Stimulated activated CD8-positive, alpha-beta memory T cell treated with anti-CD3 and anti-CD28 coated beads, Interleukin-7, amount 100 ng/mL, for 1 hour (primary cell): ENCODE measurements at places on chromosomes 2 and 18.

GRCh38 chr2:189069855-189070619 lies 95.9 kb downstream of the COL3A1 start:
- DNase-seq, result no peak

DNA sequence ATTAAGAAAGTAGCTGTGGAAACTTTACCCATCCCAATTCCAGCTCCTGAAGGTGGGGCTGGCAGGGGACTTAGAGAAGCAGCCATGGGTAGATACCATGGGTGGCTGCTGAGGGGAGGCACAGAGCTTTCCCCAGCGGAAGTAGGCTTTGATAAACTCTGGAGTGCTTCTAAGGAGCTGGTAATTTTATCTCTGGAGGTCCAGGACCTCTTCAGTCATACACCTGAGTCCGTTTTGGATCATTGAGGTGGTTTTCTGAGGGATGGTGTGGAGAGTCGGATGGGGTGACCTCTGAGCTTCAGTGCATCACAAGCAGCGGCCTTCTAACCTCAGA lies 36.7 kb upstream of the BMP10 start:
- no peak for DNase-seq

GRCh38 chr2:205708231-205708631 lies 25.9 kb downstream of the NRP2 start:
- no peak for DNase-seq

GRCh38 chr2:240974771-240975572 lies 23.4 kb upstream of the SNED1 start:
- DNase-seq, result no peak

- no peak for DNase-seq
Observed at GRCh38 chr18:12393510-12393909, 14.2 kb upstream of the PRELID3A start.

GRCh38 chr2:85096616-85097015 lies 36.6 kb upstream of the TCF7L1 start:
- no peak for DNase-seq

- DNase-seq, result no peak
Observed at GRCh38 chr2:88735853-88736252, 44.4 kb downstream of the RPIA start.

- no peak for DNase-seq
Observed at GRCh38 chr18:73670524-73670923, 477.1 kb downstream of the FBXO15 start.

GRCh38 chr2:108593547-108594098 lies 59.4 kb downstream of the LIMS1 start:
- no peak for DNase-seq

DNA sequence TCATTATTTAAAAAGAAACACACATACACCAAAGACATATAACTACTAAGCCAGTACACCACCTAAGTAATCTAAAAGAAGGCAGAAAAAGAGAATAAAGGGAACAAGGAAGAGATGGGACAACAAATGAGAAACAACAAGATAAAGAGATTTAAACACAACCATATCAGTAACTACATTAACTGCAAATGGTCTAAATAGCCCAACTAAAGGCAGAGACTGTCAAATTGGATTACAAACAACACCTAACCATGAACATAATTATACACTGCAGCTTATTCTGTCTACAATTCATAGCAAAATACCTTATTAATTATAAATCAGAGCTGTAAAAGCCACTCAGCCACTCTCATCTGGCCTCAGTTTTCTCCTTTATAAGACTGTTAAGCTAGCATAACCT lies 15.0 kb downstream of the PPP4R1 start:
- DNase-seq, result no peak

DNA sequence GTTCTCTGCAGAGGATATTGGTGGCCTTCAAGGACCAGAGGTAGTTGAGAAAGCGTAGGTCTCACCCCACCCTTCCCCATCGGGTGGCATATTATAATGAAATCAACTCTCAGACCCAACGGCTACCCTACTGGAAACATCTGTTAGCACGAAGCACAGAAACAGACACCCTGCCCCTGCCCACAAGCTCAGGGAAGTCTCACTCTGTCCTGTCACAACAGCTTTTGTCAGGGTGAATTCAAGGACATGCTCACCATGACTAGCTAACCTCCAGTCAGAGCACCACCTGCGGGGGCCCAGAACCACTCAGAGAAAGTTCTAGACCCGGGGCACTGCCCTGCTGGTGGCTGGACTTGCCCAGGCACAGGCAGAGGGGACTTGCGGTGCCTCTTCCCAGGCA lies 3.5 kb upstream of the B3GNT7 start:
- DNase-seq, result no peak

- DNase-seq, result no peak
Observed at GRCh38 chr2:115746151-115746550, 1303.7 kb downstream of the DPP10 start.

GRCh38 chr2:233746475-233747282 lies 13.4 kb upstream of the UGT1A1 start:
- DNase-seq, result no peak

GRCh38 chr18:59509481-59510442 lies 150.7 kb upstream of the LMAN1 start:
- no peak for DNase-seq

DNA sequence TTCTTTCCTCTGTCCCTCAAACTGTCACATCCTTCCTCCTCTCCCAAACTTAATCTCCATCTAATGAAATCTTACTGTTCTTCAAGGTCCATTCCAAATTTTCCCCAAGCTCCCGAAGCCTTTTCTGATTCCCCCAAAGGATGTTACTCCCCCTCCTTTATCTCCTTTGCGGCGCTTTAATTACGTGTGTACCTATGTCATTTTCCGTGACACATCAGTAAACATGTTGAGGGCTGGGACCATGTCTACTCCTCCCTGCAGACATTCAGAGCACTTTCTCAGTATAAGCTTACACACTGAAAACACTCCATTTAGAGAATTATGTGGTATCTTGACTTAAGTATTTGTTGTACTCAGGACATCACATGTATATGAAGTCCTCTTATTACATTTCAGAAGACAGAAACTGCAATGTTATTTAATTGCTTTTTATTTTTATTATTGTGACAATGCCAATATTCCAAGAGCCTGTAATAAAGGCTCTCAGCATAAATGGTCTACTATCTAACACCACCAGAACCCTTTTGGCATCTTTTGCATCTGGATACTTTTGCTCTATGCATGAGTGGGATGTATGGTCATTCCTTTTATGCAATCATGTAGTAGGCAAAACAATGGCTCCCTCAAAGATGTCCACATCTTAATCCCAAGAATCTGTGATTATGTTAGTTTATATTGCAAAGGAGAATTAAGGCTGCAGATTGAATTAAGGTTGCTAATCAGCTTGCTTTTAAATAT lies 1.8 kb downstream of the NMI start:
- DNase-seq, result no peak

DNA sequence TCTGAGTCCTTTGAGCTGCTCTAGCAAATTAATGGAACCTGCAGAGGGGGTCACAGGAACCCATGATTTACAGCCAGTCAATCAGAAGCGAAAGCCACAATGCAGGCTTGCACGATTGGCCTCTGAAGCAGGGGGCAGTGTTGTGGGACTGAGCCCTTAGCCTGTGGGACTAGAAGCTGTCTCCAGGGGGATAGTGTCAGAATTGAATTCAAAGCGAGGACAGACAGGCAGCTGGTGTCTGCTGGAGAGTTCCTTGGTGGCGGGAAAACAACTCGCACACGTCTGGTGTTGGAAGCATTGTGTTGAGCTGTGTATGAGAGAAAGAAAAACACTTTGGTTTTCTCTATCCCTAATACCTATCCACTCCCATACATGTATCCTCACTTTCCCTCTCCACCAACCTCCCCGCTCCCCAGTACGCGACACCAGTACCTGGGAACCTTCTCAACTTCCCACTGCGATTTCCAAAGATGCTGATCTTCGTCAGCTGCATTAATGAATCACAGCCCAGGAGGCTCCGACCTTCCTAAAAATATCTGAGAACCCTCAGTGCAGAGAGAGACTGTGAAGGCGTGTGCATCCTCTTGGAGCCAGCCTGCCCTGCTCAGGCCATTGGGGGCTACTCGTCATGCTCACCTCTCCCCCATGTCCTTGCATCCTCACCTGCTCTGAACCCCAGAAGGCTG lies 88.2 kb downstream of the HS1BP3 start:
- no peak for DNase-seq

DNA sequence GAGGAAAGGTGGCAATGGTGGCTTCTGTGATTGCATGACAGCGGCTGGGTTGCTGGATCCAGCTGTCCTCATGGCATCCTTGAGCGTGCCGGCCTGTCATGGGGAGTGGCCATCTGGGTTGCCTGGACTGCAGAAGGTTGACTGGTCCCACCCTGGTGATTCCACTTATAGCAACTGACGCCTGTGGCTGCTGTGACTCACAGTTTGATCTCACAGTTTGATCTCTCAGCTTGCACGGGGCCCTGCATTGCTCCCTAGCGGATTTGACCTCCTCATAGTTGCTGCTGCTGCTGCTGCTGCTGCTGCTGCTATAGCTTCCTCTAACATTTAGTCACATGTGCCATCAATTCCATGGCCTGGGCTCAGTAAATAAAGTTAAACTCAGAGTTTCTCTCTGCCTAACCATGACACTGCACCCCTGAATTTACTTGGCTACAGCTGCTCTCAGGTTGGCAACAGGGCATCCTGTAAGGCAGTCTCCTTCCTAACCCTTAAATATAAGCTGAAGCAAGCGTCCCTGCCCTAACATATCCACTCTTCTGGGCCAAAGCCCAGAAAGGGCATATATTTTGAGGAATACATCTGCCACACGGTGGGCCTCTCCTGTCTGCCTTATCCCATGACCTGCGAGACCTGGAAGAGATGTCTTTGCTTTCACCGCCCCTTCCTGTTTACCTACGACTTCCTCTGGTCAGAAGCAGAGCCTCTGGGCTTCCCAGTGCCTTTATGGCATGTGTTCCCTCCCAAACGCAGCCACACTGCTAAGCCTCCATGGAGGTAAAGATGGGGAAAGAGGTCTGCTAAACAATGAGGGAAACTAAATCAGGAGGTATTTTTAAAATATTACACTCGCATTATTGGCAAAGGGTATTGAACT lies 37.8 kb upstream of the CCDC150 start:
- DNase-seq, result no peak

GRCh38 chr18:11728249-11728648 lies 39.2 kb downstream of the GNAL start:
- DNase-seq, result no peak

DNA sequence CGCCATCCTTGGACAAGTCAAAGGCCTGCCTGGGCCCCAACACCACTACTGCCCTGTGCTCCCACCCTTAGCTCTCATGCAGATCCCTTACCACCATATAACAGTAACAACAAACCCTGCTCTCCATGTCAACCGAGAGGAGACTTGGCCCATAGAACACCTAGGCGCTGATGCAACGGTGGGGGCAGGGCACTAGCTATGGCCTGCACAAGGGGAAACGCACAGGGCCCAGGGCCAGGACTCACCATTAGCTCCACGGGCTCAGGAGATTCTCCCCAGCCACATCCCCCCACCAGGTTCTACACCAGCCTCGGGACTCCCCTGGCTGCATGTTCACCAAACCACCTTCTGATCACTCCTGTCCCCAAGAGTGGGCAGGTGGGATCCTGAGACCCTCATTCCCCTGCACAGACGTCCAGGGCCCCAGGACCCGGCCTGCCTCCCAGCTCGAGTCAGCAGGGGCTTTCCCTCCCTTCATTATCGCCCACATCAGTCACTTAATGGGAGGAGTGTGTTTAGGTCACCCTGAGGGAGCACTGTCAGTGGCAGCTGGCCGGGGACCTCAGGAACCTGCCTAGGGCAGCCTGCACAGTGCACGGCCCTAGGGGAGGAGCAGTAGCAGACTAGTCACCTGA lies 29.3 kb downstream of the ANKMY1 start:
- no peak for DNase-seq

- no peak for DNase-seq
Observed at GRCh38 chr18:69795791-69796190, 151.9 kb downstream of the CD226 start.

- no peak for DNase-seq
Observed at GRCh38 chr18:28584731-28585130, 407.8 kb upstream of the CDH2 start.

GRCh38 chr2:98460573-98461497 lies 16.2 kb downstream of the INPP4A start:
- no peak for DNase-seq

- no peak for DNase-seq
Observed at GRCh38 chr18:10289251-10289650, 165.2 kb upstream of the APCDD1 start.
